Bone marrow (tissue), 2 donors: ENCODE measurements at places on chromosomes 6 and 20.

DNA sequence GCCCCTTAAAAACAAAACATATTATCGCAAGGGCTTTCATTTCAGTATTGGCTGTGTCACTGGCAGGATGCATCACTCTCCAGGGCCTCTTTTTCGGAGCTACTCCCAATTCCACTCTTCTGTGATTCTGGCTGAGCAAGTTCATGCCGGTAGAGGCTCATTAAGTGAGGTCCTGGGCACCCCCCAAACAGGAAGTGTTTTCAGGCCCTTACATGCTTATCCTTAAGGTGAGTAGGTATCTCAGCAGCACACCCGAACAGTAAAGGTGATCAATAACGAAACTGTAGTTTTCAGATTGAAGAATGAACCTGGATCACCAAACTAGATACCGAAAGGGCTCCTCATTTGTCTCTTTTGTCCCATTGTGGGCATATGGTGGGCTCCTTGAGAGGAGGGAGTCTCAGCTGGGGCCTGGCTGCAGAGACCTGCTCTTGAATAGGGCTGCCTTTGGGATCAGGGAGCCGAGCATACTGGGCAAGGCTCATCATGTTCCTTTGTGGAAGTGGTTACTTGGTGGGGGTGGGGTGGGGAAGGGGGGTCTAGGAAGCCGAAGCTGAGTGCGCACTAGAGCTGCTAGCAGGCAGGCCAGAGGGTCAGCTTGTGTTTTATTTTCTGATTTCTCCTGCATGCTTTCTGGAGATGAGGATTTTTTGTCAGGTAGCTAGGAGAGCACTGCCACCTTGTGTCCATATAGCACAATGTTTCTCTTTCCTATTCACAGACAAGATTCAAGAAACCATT is 65.2 kb downstream of the CDS2 start:
- no peak for DNase-seq

DNA sequence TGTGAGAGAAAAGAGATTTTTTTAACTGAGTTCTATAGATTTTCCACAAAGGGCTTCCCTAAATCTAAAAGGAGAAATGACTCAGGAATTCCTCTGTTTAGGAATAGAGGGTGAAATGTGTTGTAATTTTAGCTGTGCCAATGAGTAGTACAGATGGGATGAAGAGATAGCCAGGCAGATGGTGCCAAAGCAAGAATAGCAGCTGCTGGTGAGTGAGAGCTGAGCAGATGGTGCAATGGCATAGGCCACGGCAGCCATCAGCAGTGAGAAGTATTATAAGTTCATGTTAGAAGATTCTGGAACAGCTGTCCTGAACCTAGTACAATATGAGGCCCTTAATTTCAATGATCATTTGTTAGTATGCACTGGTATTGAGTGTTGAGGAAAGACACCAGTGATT is 40.2 kb upstream of the CRISP1 start:
- no peak for DNase-seq

- DNase-seq = no peak
Observed at GRCh38 chr20:10216146-10216791, 2.4 kb upstream of the SNAP25 start.

GRCh38 chr20:4632876-4633275 is 88.8 kb upstream of the PRND start:
- no peak for DNase-seq

DNA sequence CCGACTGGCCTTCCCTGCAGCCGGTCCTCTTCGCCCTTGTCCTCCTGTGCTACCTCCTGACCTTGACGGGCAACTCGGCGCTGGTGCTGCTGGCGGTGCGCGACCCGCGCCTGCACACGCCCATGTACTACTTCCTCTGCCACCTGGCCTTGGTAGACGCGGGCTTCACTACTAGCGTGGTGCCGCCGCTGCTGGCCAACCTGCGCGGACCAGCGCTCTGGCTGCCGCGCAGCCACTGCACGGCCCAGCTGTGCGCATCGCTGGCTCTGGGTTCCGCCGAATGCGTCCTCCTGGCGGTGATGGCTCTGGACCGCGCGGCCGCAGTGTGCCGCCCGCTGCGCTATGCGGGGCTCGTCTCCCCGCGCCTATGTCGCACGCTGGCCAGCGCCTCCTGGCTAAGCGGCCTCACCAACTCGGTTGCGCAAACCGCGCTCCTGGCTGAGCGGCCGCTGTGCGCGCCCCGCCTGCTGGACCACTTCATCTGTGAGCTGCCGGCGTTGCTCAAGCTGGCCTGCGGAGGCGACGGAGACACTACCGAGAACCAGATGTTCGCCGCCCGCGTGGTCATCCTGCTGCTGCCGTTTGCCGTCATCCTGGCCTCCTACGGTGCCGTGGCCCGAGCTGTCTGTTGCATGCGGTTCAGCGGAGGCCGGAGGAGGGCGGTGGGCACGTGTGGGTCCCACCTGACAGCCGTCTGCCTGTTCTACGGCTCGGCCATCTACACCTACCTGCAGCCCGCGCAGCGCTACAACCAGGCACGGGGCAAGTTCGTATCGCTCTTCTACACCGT is 6.1 kb downstream of the UBD start:
- DNase-seq = no peak

DNA sequence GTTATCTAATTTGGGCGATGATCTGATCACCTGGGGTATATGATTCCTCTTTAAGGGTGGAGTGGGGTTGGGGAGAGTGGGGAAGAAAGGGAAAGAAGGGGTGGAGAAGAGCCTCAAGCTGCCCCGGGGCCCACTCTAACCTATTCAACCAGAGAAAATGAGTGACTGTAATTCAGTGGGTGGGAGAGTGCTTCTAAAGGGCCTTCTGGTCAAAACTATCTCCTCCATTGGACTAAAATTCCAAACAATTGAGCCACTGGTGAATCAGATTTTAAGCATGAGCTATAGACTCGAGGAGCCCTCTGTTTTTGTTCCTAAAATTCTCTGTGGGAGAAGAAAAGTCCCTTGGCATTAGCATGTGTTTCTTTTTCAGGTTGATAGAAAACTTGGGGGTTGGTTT is 296.8 kb downstream of the CLIC5 start:
- no peak for DNase-seq

- DNase-seq = no peak
Observed at GRCh38 chr20:36434383-36434782, 106.9 kb upstream of the MYL9 start.

GRCh38 chr20:4773736-4774135 is 52.0 kb downstream of the PRND start:
- DNase-seq = no peak

DNA sequence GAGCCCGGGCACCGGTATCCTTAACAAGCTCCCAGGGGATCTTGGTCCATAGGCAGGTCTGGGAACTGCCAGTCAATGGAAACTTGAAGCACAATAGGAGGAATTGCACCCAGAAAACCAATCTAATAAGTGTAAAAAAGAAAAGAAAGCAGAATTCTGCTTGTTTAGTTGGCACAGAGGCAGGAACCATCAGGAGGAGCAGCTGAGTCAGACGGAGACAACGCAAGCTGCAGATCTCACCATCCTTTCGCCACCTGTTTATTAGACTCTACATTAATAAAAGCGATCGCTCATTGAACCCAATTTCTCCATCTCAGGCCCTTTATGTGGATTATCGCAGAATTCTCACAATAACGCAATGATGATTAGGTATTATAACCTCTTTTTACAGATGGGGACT is 9.8 kb downstream of the ZFP64 start:
- DNase-seq = no peak

DNA sequence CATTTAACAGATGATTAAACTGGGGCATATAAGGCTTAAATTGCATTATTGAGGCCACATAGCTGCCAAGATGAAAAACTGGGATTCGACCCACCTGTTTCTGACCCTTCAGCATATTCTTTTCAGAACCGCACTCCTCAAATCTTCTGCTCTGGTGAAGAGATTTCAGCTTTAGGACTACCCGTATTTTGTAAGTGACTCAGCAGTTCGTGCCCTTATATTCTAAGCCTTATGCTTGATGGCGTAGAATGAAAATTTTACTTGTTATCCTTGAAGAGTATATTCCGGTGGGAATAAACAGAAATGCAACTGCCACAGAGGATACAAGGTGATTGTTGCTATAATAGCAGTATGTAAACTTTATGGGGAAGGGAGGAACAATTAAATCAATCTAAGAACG is 657.1 kb downstream of the DOK5 start:
- DNase-seq = no peak

- DNase-seq = no peak
Observed at GRCh38 chr20:33162313-33162712, 5.6 kb upstream of the BPIFA2 start.

DNA sequence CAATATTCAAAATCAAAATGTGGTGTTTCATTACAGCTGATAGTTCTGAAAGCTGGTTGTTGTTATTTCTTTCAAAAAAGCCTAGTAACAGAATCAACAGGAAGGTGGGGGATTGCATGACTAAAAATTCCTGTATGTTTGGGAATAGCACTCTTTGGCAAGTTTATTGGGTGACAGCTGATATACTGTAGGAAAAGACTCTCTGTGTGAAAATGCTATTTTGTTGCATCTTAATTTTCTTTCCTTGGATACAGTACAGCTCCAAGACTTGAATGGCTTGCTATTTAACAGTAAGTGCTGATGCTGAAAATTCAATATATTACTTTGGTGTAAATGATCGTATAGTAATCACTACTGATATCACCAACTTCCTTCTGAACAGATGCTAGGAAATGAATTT is 336.1 kb downstream of the KHDRBS2 start:
- DNase-seq = no peak

GRCh38 chr6:156378853-156379252 is 398.3 kb upstream of the ARID1B start:
- DNase-seq = no peak
